Right lung (tissue), 10 donors: ENCODE measurements at places on chromosomes 3 and 15.

- DNase-seq = no peak
Observed at GRCh38 chr3:49171775-49172500, 540 bp downstream of the KLHDC8B start.

DNA sequence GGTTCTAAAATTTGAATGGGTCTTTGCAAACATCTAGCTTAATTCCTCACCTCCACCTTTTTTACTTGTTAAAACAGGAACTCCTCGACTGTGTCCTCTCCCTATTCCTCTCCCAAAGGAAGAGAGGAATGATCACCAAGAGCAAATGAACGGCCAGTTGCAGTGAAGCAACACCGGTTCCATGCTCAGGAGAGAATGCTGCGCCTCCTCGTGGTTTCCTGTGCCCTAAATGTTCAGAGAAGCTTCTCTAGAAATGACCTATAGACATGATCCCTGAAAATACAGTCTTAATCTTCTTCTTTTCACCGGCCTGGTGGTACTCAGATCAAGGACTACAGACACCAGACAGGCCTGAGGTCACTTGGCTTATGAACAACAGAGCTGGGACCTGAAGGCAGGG lies 65.1 kb upstream of the GUCA1C start:
- no peak for DNase-seq

DNA sequence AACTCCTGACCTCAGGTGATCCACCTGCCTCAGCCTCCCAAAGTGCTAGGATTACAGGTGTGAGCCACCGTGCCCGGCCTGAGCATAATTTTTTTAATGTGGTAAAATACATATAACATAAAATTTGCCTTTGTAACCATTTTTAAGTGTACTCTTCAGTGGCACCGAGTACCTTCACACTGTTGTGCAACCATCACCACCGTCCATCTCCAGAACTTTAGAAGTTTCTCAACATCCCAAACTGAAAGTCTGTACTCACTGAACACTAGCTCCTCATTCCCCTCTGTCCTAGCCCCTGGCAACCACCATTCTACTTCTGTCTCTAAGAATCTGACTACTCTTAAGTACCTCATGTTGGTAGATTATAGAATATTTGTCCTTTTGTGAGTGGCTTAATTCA lies 35.2 kb downstream of the LRIG1 start:
- no peak for DNase-seq

DNA sequence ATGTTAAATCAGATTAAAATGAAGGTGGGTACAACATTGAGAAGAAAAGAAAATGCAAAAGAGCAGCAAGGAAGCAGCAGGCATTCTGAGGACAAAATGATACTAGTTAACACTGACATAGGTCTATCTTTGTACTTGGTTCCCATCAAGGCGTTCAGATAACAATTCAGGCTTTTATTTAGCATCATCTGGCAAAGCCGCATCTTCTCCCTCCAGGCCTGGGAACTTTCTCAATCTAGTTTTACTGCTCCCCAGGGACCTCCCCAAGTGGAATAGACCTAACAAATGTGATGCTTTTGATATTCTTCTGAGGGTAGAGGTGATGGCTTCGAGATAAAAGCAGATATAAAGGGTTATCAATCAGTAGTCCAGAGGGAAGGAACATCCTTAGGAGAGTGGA lies 130.6 kb downstream of the C3orf38 start:
- DNase-seq = no peak

DNA sequence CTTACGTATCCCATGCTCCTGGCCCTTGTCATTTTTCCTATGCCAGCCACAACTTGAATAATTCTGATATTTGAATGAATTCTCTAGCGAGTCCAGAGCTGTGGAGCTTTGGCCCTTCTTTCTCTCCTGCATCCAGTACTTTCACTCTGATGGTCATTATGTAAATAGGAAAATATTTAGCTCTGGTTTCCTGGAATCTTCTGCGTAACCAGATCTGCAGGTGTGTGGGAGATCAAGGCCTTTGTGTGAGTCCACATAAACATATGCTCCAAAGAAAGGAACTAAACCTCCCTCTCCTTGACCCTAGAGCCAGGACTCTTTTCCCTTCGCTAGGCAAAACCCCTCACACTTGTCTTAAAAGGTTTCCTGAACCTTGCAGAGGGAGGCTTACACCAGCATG lies 132.5 kb upstream of the THBS1 start:
- DNase-seq = no peak
